Skin of body (tissue), 3 donors: ENCODE measurements at places on chromosomes 4 and X. TPM values are rescaled to one million over a fixed set of nuclear protein-coding genes. Genes with fewer than 3 reads are reported as not detected.

Gene SMIM43
- total RNA-seq, result 0.30 TPM

Gene HMGB3
- 11.2 TPM for total RNA-seq

Gene PPEF1
- total RNA-seq, result 1.3 TPM

Gene IQCM
- total RNA-seq, result not detected

Gene GPRASP2
- 24.9 TPM for total RNA-seq

Gene ATP10D
- 32.4 TPM for total RNA-seq

Gene CPE
- total RNA-seq, result 87.3 TPM

Gene GRPEL1
- total RNA-seq, result 13.3 TPM
